ENCODE measurements at places on chromosomes 7 and 10.

DNA sequence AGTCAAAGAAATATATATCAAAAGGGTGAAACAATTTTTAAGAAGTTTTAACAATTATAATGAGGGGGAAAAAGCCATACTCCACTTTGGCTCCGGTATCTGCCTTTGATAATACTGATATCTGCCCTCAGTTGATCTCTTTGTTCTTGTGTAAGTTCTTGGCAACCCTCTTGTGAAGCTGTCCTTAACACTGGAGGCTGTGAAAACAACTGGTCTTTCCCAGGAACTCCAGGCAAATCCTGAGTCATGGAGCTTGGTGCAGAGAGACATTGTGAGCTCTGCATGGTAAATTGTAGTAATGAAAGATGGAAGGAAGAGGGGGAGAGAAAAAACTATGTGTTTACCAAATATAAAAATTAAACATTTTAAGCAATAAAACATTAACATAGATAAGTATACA is 11.9 kb upstream of the ERVW-1 start:
- DNase-seq, result no peak

- DNase-seq, result no peak
These were observed 115.8 kb downstream of the TMEM130 start for GRCh38 chr7:98753989-98754479.

DNA sequence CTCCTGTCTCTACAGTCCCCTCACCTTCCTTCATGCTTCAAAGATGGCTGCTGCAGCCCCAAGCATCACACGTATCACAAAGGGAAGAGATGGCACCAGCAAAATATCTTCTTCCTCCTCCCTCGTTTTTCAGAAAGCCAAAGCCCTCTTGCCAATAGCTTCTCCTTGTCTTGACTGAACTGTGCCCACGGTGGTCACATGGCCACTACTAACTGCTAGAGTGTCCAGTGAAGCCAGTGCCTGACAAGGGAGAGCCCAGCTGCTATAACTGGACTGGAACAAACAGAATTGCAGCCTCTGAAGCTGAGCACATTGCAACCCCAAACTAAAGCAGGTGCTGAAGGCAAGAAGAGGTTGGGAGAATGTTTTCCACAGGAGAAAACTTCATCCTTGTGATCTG is 120.8 kb upstream of the RET start:
- DNase-seq, result no peak

GRCh38 chr10:36063396-36063795 is 421.3 kb upstream of the FZD8 start:
- no peak for DNase-seq

GRCh38 chr7:74499835-74500388 is 46.2 kb downstream of the GTF2IRD1 start:
- DNase-seq, result no peak

- DNase-seq, result no peak
These were observed 165.0 kb downstream of the CCSER2 start for GRCh38 chr10:84493361-84493760.

DNA sequence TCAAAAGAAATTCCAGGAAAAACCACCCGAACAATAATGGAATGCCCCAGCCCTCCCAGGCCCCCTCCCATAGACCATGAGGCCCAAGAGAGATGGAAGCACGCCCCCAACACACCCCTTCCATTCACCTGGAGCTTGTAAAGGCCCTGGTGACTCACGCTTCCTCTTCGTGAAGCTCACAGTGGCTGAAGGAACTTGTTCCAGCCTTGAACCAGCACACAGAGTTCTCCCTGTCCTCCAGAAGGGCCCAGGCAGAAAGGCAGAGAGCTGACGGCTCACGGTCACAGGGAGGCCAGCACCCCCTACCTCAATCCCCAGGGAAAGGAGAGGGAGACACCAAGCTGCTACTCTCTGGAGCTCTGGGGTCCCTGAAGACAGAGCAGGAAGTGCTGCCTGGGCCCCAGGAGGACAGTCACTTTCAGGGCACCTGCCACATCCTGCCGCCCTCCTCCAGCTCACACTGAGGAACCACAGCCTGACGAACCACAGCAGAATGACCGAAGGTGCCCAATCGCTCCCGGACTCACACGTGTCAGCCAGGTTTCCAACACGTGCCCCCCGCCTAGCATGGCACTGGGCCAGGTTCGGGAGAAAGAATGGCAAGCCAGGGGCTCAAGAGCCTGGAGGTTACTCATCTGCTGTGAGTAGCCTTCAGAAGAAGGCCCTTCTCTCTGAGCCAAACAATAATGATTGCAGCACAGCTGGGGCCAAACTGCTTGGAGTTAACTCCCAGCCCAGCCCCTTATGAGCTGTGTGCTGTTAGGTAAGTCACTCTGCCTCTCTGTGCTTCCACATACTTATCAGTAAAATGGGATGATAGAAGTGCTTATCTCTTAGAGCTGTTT is 52.8 kb downstream of the DLG5 start:
- DNase-seq, result peak; percentile 66

DNA sequence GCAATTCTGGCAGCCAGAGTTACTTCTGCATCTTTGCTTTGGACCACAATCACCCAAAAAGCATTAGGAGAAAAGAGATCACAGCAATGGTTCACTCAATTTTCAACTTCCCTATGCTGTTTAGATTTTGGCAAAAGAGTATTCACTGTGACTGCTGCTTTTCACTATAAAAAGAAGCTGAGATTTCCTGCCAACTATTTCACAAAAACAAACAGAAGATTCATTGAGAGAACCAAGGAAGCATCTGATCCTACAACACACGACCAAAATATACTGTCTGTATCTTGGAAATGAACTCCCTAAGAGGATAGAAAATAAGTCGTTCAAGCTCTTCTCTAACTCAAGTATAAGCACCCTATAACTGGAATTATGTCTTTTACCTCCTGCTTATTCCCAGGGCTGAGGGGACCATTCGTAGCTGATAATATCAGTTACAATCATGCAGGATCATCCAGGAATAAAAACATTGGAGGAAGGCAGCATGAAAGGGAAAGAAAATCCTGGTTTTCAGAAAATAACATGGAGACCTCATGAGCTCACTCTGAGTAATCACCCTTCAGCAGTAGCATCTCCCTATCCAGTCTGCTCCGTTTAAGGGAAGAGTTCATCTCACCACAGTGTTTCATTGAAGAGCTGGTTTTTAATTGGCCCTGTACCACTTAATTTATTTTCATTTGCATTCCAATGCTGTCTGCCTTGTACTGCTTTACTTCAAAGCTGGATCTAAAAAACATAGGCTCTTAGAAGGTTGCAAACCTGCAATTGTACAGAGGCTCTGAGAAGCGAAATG is 256.2 kb downstream of the PAXIP1 start:
- DNase-seq, result no peak

DNA sequence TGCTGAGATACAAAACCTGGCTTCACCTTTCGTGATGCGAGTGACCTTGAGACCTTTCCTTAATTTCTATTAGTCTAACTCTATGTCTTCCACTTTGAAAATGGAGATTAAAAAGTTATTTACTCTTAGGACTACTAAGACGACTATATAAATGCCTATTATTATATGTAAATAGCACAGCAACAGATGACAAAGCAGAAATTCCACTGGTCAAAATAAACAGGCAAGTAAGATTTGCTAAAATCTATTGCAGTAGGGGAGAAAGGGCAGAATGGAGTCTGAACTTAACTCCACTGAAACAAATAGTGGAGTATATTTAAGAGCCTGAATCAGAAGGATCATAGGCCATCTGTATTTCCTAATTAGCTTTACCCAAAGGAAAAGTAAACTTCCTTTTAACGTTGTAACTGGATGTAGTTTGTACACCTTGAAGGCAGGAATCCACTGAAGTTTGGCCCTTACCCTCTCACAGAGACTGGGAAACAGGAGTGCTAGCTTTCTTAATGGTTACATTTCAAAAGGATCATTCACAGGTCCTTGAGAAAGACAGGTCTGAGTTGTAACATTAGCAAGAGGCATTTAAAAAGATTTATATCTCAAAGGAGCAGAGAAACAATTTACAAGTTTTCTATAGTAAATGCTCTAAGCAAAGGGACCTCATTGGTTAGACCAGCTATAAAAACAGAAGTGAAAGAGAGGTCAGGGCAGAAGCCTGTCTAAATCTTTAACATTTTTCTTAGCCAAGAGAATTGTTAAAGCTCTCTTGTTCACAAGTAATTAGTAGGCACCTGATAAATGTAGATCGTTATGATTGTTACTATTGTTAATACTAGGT is 332.5 kb downstream of the ZWINT start:
- DNase-seq, result no peak

GRCh38 chr10:89470628-89471027 is 56.3 kb downstream of the IFIT5 start:
- no peak for DNase-seq

GRCh38 chr7:158868764-158869410 is 12.5 kb downstream of the DYNC2I1 start:
- no peak for DNase-seq

GRCh38 chr7:38753347-38753746 is 122.2 kb upstream of the AMPH start:
- no peak for DNase-seq

- no peak for DNase-seq
These were observed 320.7 kb downstream of the GPR37 start for GRCh38 chr7:124444696-124445480.

GRCh38 chr10:80187060-80187459 is 18.3 kb downstream of the ANXA11 start:
- DNase-seq, result no peak

- DNase-seq, result no peak
These were observed 73.4 kb upstream of the LAMB4 start for GRCh38 chr7:108203537-108203936.

- no peak for DNase-seq
These were observed 66.4 kb downstream of the CDHR3 start for GRCh38 chr7:106029451-106029850.

DNA sequence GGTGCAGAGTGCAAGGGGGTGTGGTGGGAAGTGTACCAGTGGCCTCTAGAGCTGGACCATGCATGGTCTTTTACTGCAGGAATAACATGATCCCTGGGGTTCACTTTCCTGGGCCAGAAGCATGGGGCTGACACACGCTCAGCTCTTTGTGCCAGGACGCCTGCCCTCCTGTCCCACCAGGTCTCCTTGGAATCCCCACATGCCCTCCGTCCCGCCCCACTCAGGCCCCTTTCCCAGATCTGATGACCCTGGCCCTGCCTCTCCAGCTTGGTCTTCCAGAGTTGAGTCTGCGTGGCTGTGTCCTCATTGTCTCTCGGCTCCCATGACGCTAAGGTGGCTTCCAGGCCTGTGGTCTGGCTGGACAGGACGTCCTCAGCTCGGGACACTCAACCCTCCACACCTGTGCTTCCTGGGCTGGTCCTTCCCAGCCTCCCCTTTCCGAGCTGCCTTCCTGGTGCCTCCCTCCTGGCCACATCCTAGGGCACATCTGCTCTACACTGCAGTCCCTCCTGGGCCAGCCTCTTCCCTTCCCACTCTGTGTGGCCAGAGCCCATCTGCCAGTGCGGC is 249.5 kb upstream of the SHH start:
- no peak for DNase-seq

DNA sequence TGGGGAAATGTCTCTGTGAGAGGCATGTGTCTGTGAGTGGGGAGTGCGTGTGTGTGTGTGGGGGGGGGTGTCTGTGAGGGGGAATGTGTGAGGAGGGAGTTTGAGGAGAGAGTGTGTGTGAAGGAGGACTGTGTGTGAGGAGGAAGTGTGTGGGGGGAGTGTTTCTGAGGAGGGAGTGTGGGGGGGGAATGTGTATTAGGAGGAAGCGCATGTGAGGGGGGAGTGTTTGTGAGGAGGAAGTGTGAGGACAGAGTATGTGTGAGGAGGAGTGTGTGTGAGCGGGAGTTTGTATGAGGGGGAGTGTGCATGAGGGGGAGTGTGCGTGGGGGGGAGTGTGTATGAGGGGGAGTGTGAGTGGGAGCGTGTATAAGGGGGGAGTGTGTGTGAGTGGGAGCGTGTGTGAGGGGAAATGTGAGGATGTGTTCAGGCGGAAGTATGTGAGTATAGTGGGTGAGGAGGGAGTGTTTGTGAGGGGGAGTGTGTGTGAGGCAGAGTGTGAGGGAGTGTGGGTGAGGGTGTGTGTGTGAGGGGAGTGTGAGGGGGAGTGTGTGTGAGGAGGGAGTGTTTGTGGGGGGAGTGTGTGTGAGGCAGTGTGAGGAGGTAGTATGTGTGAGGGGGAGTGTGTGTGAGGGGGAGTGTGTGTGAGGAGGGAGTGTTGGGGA is 21.8 kb upstream of the PTPRN2 start:
- no peak for DNase-seq

DNA sequence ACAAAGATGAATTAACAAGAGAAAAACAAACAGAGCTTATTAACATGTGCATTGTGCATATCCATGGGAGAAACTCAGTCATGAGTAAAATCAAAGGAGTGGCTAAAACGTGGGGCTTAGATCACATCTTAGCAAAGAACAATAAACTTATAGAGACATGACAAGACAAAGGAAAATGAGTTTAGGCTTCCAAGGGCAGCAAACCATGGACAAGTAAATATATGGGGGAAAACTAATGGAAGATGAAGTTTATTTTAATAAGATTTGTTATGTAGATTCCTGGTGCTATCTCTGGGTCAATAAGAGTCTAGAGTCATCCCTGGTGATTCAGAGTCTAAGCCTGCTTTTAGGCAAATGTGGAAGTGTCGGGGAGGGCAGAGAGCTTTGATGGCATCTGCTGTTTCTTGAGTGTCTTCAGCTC is 87.2 kb upstream of the PLPP4 start:
- no peak for DNase-seq
